D721Med (cell line): ENCODE measurements at places on chromosomes 6 and 20.

- no peak for DNase-seq
Measured at GRCh38 chr6:22332711-22333110, 35.9 kb upstream of the PRL start.

DNA sequence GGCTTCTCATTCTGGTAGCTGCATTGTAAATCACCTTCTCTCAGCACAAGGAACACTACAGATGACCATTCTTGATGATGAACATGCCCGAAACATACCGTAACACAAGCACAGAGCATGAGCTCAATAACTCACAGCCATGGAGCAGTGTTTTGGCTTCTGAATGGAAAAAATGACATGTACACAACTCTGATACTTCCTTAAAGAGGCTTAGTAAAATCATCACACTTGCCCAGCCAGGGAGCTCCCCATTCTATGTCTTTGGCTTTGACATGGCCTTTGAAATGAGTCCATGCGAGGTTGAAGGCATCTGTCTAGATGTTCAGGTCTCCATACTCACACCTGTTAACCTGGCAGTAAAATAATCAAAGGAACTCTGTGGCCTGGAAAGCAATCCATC, 87.6 kb downstream of the MYB start:
- no peak for DNase-seq

GRCh38 chr6:16760516-16761470, at the start of gene ATXN1:
Gene ATXN1 (minus strand): TSS chr6:16761460.
- DNase-seq: no peak

DNA sequence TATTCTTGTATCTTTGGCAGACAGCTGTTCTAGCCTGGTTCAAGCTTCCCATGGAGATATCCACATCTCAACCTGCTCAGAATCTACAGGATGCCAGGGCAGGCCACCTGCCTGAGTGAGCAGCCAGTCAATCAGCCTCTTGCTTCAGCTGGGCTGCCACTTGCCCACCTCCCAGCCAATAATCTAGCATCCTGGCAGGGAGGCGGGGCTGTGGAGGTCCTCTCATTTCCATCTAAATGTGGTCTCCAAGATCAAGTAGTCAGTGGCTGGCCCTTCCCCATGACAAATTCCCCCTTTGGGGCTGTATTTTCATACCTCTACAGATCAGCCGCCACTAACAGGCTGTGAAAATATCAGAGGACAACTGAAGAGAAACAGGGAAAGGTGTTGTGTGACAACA, 33.0 kb upstream of the SPDEF start:
- no peak for DNase-seq

DNA sequence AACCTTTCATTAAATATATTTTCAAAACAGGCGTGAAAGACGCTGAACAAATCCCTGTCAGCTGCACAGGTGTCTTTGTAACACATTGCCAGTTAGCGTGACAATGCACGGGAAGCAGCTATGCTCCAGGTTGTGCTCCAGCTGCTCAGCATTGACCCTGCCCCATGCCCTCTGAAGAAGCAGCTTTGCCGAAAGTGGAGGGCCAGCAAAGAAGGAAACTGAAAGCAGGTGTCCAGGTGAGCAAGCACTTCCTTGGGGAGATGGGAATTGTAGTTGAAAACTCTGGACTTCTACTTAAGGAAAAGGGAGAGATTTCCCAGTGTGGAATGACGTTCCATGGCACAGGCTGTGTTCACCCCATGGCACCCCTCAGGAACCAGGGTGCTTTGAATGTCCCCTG, 125.7 kb downstream of the TTLL2 start:
- DNase-seq: no peak

GRCh38 chr20:58498470-58499068, 16.6 kb downstream of the APCDD1L start:
- no peak for DNase-seq

DNA sequence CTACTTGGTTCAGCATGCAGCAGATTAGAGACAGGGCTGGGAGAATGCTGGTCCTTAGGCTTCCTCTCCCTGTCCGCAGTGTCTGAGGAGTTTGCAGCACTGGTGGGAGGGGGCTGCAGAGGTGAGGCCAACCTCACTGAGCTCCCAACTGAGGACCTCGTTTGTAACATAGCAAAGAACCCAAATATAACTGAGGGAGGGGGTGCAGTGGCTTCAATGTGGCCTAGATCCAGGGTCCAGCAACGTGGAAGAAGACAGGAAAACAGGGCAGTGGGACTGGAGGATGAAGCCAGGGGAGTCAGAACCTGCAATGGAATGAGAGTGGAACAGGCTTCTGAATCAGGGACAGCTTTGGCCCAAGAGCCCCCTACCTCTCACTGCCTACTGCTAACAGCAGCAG, 84.3 kb upstream of the MAFB start:
- no peak for DNase-seq

DNA sequence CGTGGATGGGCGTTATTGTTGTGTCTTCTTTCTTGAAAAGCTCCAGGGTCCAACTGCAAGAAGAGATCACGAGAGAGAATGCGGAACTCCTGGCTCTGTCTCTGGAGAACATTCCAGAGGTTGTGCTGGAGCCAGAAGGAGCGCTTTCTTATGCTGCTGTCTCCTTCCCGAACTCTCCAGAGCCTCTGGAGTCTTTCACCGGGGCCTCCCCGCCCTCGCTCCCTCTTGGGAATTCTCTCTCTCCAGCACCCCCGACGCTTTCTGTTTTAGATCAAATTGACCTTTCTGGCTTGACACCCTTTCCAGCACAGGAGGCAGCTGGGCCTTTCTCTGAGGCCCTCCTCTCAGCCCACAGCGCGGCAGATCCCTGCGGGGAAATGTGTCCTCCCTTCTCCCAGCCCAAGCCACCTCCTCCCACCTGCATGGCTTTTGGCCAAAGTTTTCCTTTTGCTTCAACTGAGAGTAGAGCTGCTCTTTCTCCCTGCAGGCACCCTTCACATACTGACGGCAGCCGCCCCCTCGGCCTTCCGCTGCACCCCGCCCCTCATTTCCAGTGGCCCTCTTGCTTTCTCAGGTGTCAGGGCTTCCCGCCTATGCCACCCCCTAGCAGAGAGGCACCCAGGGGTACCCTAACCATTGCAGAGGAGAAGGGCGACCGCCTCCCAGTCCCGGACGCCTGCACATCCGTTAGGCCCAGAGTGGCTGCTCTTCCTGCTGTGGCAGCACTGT, 6.6 kb upstream of the CCR6 start:
- DNase-seq: no peak

- DNase-seq: no peak
Measured at GRCh38 chr6:26536571-26537159, 1.5 kb upstream of the HMGN4 start.

DNA sequence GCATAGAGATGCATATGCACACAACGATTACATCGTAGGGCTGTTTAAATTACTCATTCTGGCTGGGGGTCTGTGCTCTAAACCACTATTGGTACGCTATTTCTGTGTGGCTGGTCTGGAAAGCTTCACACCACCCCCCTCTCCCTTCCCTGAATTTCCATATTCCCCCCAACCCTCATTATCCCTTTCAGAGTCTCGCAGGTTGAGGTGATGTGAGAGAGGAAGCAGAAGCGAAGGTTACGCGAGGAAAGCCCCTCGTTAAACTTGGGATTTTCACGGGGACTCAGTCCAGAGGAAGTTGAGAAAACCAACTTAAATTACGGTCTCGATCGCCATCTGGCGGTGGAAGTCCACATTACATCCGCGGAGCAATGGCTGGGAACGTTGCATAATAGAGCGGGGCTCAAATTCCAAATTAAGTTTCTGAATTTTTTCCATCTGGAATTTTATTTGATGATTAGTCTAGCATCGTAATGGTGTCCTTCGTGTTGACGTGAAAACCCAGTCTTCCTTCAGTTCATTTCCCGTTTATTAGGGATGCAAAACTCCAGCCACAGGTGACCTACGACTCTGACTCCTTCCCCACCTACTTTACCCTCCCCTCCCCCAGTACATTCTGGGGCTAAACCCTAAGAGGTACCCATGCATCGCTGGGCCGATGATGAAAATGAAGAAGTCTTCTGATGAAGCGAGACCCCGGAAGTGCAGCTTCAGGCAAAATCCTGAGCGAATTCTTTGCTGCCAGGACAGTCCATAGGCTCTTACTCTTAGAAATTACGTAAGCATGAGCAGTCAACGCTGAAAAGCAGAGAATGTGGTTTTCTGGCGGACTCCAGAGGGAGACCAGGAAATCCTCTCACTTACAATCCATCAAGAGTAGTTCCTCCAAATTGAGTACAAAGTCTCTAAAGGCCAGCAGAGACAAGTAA, 19.7 kb downstream of the HLA-DOB start:
- no peak for DNase-seq

DNA sequence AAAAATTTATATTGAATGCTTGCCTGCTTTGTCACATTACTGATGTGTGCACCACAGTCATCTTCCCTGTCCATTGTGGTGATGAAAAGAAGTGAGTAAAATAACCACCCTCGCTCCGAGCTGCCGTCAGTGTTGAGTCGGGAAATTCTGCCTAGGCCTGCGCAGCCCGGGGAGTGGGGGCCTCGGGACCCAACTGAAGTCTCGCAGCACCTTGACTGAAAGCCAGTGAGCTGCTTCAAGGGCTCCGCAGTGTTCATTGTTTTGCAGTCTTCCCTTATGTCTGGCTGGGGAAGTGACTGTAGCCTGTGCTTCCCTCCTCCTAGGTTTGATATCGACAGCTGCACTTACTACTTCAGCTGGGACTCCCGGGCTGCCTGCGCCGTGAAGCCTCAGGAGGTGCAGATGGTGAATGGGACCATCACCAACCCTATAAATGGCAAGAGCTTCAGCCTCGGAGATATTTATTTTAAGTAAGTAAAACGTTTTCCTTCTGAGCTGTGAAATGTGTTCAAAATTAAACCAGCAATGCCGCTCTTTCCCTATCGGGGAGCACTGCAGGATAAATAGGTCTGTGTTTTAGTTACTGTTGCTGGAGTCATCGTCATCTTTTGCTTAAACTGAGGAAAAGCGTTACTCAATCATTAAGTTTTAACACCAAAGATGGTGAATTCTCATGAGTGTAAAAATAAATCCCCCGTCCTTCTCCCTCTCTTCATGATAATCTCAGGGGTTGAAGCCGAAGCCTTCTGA, 32.7 kb upstream of the SLC22A1 start:
- no peak for DNase-seq

DNA sequence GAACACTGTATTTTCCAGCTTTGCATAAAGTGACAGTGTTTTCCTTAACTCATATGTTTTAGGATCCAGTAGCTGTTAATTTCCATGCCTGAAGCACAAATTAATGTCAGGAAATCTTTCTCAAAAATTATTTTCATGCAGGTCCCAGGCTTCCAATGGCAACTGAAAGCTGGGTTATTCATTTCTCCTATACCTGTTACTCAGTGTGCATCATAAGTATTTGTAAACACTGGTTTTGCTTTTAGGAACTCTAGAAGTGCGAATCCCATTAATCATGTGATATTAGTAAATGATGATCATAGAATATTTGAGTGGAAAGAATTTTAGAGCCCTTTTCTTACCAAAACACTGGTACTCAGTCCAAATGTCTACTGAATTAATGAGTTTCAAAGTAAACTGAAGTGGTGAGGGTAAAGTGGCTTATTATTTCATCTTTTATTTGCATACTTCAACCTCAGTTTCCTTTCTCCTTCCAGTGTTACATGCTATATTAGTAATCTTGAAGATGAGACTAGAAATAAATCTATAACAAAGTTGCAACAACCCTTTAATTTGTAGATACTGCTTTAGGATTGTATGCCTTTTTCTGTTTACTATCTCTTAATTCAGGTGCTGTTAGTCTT, 124.0 kb downstream of the ZFAND3 start:
- no peak for DNase-seq

DNA sequence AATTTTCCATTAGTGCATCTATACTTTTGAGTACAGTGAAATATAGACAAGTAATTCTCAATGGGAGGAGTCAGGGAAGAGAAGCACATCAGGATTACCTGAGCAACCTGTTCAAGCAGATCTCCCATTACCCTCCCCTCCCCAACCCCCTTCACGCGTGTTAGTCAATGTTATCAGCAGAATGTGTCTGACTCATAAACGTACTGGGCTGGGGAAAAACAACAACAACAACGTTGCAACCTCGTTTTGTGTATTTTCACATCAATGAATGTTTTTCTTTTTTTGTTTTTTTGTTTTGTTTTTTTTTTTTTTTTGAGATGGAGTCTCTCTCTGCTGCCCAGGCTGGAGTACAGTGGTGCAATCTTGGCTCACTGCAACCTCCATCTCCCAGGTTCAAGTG, 287.0 kb upstream of the STXBP5 start:
- no peak for DNase-seq

DNA sequence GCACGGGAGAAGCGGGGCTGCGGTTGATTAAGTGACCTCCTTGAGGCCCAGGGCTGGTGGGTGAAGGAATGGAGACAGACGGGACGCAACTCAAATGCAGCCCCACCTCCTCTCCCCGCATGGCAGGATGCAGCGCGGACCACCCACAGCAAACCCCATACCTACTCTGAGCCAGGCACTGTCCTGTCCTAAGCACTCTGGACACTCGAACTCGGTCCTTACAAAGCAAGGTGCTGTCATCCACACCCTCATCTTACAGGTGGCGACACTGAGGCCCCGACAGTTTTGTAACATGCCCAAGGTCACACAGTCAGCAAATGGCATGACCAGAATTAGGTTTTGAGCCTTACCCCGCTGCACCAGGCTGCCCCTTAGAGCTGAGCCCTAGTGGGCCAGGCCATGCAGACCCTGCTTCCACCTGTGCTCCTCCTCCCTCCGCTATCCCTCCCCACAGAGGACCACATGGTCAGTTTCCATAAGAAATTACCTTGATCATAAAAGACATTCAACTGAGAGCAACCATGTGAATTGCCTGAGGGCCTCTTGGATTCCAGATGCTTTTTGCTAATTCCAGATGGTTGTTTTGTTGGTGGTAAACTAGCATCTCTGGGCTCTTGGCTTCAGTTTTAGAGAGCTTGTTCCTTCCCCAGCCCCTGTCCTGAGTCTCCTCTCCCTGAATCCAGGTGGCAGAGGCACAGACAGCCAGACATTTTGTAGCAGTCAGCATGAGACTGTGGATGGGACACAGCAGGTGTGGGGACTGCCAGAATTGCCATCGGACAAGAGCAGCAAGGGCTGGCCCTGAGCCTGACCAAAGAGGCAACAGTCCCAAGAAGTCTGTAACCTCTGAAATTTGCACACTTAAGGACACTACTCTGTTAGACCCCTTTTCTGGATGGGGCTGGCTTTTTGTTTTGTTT, 171.9 kb upstream of the PMEPA1 start:
- no peak for DNase-seq

DNA sequence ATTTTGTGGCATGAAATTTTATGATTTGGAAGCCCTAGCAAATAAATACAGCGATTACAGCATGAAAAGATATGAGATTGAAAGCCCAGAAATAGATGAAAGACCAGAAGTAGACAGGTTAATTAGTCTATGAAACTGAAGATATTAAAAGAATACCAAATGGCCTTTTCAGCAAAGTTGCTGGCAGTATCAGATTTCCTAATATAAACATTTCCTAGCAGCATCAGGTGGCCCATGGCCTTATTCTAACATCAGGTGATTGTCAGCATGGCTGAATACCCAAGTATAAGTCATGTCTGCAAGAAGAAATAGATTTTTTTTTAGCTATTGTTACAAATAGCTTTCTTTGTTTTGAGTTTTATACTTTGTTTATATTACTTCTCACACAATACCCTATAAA, 93.2 kb downstream of the CLVS2 start:
- no peak for DNase-seq

- DNase-seq: no peak
Measured at GRCh38 chr20:1870792-1871550, 24.2 kb upstream of the SIRPA start.
